ENCODE measurements at places on chromosomes 1 and 21.

GRCh38 chr21:17903029-17903806 lies 84.1 kb upstream of the C21orf91 start:
- DNase-seq, result peak; percentile 8

DNA sequence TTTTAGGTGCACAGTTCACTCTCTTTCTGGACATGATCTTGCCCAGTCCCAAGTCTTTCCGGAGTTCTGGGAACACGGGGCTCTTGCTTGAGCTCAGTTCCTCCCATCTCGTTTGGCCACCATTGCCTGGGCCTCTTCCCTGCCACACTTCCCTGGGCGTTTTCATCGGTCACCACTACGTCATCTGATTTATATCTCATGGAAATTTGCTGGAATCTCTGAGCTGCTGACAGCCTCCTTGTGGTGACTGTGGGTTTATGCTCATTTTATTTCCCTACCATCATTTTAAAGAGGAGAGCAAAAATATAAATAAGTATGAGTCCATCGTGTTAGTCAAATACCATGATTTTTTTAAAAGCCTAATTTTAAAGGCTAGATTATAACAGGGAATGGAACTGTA lies 449.1 kb upstream of the KAZN start:
- no peak for DNase-seq

- DNase-seq, result no peak
Observed at GRCh38 chr1:54516249-54516920, 31.6 kb upstream of the ACOT11 start.

DNA sequence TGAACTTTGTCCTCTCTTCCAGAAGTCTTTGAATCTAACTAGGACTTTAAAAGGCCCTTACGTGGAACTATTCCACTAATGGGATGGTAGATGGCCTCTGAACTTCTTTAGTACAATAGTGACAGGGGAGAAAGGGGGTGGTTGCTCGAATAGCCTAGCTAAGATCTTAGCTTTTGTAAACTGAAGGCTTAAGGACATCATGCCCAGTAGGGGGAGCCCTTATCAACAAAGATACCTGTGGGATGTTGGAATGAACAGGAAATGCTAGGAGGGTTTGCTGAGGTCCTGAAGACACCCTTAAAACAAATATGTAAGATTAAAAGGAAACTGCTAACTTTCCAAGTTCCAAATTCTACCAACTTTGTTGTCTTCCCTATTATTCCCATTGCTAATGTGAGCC lies 33.2 kb downstream of the NHLH2 start:
- peak; percentile 51 for DNase-seq

GRCh38 chr1:101081496-101082488 lies 56.2 kb upstream of the DPH5 start:
- no peak for DNase-seq

DNA sequence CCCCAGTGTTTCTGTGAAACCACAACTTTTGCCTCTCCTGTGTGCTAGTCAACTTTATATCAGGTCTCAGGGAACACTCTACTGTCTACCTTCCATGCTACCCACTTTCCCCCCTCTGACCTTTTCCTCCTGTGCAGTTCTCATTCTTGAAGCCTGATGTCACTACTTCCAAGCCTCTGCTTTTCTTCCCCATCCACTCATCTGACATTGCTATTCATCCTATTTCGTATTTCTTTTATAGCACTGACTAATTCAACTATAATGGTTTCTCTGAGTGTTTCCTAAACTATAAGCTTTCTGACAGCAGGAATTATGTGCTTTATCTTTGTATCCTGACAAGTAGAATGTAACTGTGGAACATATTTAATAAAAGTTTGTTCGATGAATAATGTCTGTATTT lies 18.2 kb upstream of the DPH5 start:
- no peak for DNase-seq

- DNase-seq, result no peak
Observed at GRCh38 chr1:111778066-111778465, 22.4 kb downstream of the DDX20 start.

- DNase-seq, result no peak
Observed at GRCh38 chr1:56977910-56978309, 12.1 kb upstream of the C8B start.
